Activated CD8-positive, alpha-beta memory T cell treated with anti-CD3 and anti-CD28 coated beads for 48 hours (primary cell): ENCODE measurements at places on chromosomes 11 and 22.

DNA sequence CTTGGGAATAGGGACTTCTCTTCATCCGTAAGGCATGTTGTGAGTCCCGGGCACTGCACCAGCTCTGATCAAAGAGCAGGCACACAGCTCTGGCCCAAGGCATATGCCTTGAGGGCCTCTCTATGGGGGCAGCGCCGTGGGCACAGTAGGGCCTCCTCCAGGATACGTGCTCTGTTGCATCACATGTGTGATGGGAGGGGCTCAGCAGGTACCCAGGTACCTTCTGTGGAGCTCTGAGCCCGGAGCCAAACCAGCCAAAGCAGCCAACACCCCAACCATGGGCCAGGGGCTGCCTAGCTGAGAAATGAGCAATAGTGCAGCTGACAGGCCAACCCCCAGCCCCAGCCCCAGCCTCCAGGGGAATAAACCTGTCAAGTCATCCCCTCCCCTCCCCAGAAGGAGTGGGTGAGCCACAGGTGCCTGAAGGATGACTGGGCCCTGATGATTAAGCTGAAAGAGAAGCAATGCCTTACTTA lies 79.7 kb upstream of the SHISAL1 start:
- no peak for DNase-seq

DNA sequence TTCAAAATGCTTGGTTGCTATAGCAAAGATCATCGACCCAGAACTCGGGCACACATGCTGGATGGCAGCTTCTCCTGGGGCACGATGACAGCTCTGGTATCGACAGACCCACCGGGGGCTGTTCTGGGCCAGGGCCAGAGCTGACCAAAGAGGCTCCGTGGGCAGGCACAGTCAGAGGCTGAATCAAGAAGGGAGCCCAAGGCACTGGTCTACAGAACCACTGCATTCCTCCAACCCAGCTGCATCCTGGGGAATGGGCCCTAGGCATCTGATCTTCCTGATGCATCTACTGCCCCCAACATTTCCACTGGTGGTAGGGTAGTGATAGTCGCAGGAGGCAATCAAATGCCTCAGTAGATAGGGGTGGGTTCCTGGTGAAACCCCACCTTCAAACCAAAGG lies 470.3 kb downstream of the TBC1D22A start:
- no peak for DNase-seq

- no peak for DNase-seq
Measured at GRCh38 chr22:44307509-44308169, 5.1 kb downstream of the SHISAL1 start.

GRCh38 chr22:34567367-34567766 lies 498.6 kb upstream of the ISX start:
- DNase-seq, result no peak

DNA sequence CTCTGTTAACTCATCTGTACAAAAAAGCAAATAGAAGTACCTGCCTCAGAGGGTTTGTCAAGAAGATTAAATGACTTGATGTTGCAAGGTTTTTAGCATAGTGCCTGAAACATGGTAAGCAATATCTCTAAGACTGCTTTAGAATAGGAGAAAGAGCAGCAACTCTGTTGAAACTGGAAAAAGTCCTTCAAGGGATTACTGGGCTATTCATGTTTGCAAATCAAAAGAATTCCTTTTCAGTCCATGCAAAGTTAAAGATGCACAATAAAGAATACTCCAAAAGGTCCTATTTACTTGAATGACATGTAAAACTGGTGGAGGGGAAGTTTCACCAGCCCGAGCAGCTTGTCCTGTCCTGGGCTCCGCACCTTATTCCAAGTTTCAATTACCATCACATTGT lies 70.6 kb downstream of the C2CD3 start:
- no peak for DNase-seq

- no peak for DNase-seq
Measured at GRCh38 chr11:86591631-86592030, 80.8 kb downstream of the ME3 start.

GRCh38 chr11:108027057-108027456 lies 18.4 kb downstream of the CUL5 start:
- no peak for DNase-seq

GRCh38 chr11:29490938-29491337 lies 525.9 kb downstream of the KCNA4 start:
- DNase-seq, result no peak
